Activated CD8-positive, alpha-beta T cell treated with anti-CD3 and anti-CD28 coated beads for 36 hours (primary cell): ENCODE measurements at places on chromosomes 7 and 10.
A peak's percentile ranks its signal among the peaks of the same experiment; 100 is the strongest.

- no peak for DNase-seq
These were observed 120.9 kb downstream of the TMEM168 start for GRCh38 chr7:112669306-112669705.

GRCh38 chr10:11270135-11270857 is 252.6 kb downstream of the CELF2 start:
- peak; percentile 85 for DNase-seq

DNA sequence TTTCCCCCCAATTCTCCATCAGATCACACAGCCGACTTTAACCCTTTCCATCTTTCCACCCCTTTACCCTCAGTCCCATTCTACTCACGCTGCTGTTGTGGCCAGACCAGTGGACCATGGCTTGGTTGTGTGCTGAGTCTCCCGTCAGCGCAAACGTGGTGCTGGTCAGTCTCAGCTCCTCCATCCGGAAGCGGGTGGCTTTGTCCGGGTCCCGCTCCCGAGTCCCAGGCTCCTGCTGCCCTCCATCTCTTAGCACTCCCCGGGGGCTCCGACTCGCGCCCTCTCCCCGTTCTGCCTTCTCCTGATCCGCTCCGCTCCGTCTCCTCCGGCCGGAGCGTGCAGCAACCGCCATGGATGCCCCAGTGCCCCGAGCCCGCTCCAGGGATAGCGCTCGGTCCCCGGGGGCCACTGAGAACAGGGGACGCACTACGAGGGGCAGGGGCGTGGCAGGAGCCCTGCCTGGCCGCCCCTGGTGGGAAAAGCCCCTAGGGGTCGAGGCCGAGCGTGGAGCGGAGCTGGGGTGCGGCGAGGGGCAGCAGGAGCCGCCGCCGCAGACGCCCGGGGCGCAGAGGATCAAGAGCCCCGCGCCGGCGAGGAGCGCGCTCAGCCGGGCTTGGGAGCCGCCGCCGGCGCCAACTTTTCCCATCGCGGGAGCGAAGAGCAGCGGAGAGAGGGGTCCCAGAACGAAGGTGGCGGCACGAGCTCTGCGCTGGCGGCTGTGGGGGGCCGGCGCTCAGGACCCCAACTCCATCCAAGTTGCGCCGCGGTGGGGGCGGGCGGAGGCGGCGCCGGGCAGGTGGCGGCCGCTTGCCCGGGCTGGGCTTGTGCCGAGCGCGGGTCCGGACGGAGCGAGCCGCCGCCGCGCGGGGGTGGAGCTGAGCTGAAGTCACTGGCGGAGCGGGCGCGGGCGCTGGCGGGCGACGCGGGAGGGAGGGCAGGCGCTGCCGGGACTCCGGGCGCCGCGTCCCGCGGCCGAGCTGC is at the start of gene SORCS1:
Gene SORCS1 (minus strand): TSS at position 826 of the 981 bp plus-strand sequence.
- no peak for DNase-seq

GRCh38 chr7:25391295-25391861 is 163.1 kb upstream of the NPVF start:
- no peak for DNase-seq

GRCh38 chr10:88411772-88412349 is 171.3 kb downstream of the RNLS start:
- DNase-seq, result peak; percentile 12

DNA sequence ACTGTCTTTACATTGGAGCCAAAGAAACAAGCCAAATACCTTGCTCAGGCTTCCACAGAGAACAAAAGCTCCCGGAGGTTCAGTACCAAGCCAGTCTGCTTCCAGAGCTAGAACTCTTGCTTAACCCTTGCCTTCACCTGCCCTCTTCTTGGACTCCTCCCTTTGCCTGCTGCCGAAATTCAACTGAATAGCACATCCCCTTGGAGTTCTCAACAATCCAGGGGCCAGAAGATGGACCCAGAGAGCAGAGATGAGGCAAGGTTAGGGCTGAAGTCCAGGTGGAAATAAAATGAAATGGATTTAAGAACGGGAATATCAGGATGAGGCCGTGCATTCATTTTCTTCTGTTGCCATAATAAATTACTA is 876 bp upstream of the PIK3AP1 start:
- no peak for DNase-seq

DNA sequence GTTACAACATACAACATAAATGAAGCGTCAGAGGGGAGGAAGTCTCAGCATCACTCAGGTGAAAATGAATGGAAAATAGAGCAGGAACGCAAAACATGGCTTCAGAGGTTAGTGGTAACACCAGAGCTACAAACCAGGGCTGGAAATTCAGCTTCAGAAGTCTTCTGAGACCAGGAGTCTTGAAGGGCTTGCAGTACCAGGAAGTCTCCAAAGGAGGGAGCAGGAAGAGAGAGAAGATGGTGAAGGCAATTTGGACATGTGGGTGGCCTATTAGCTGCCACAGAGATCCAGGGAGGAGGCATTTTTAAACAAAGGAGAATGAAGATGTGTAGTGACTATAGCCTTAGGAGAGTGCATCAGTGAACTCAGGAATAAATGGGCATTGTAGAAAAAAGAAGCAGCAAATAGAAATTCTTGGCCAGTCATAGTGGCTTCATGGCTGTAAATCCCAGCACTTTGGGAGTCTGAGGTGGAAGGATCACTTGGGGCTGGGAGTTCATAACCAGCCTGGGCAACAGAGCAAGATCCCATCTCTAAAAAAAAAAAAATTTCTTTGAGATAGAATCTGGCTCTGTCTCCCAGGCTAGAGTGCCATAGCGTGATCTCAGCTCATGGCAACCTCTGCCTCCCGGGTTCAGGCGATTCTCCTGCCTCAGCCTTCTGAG is 9.3 kb upstream of the TET1 start:
- peak; percentile 68 for DNase-seq

DNA sequence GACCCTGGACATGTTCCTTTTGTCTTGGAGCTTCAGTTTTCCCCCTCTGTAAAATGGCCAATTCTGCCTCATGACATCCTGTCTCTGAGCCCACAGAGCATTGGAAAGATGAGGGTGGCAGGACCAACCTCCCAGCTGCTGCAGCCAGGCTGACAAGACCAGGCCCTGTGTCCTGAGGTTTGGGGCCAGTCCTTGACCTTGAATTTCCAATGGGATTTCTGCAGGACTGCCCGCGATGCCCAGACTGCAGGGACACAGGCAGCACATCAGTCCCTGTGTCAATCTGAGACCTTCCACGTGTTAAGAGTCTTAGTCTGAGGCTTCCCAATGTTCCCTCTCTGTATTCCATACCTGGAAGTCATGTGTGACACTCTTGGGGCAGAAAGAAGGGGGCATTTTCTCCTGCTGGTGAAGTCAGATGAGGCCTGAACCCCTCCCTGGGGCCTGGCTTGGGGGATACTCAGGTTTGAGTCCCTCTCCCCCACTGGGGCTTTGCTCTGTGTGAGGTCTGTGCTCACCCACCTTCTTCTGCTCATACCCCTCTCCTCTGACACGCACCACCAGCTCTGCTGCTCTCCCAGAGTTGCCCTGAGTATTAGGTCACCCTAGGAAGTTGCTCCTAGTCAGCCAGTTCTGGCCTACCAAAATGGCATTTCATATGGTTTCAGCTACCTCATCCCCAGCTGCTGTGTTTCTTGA is 79.2 kb downstream of the ADCY1 start:
- DNase-seq, result no peak

DNA sequence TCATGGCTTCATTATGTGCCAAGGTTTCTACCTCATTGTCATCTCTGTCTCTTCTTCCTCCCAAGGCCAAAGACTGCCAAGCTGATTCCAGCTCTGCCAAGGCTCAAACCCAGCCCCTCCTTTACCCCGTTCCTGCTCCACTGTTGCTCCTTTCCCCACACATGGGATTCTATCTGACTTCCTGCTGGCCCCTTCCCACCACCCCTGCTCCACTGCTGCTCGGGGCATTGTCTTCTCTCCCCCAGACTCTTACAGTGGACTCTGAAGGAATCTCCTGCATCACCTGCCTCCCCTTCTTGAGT is 86.3 kb downstream of the COBL start:
- no peak for DNase-seq

- DNase-seq, result peak; percentile 2
These were observed 40.8 kb upstream of the CTBP2 start for GRCh38 chr10:125201108-125201524.

GRCh38 chr10:74300666-74301065 is 149.6 kb downstream of the ADK start:
- no peak for DNase-seq

- DNase-seq, result no peak
These were observed 46.0 kb downstream of the ABCA13 start for GRCh38 chr7:48217266-48217665.

DNA sequence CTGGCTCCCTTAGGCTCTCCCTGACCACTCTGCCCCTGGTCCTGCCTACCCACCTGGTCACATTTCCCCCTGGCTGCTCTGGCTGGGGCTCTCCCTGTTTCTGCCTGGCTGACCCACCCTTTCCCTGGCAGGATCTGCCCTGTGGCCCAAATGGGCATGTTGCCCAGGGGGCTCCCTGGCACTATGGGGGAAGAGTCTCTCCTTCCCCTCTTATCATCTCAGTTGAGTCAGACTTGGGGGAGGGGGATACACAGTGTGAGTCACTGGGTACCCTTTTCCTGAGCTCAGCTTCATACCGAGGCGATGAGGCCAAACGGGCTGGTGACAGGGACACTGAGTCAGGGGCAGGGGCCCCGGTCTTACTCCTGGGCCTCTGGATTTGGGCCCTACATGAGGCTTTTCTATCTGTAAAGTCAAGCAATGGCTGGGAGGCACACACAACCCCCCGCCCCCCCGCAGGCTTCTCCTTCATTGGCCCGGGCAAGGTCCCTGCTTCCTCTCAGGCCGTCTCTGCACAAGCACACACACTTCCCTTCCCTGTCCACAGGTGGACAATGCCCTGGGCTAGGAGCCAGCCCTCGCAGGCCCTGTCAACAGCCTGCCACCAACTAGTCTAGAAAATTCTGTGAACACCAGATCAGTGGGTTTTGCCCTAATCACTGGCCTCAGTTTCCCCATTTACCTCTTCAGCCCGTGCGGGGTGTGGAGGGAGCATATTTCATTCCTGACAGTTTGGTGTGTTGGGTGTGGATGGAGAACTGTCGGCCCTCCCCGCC is 627 bp upstream of the FLNC start:
- peak; percentile 16 for DNase-seq

- DNase-seq, result no peak
These were observed 6.4 kb upstream of the MKRN1 start for GRCh38 chr7:140485500-140486265.

DNA sequence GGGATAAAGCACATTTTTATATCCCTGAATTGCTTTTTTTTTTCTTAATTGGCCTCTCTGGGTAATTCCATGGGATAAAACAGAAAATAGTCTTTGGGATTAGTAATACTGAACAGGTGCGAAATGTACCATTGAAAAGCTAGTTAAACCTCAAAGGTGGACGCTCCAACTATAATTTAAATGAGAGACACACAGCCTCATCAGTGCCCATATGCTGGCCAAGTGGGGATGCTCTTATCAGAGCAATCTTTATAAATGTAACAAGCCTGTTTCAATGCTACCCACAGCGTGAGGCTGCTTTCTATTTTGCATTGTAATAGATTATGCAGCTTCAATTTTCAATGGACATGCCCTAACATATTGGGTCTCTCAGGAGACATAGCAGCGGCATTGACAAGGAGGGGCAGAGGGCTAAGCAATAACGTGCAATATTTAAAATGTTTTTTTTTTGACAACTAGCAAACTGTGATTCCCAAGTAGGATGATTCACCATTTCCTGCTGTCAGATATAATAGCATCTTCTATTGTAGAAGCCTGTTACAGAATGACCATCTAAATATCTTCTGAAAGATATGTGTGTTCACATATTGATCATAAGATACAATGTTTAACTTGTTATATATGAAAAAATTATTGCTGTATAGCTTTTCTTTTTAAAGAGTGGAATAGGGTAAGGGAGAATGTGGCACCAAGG is 91.3 kb upstream of the BET1 start:
- no peak for DNase-seq

- no peak for DNase-seq
These were observed 215.3 kb upstream of the ZNF32 start for GRCh38 chr10:43863859-43864591.

DNA sequence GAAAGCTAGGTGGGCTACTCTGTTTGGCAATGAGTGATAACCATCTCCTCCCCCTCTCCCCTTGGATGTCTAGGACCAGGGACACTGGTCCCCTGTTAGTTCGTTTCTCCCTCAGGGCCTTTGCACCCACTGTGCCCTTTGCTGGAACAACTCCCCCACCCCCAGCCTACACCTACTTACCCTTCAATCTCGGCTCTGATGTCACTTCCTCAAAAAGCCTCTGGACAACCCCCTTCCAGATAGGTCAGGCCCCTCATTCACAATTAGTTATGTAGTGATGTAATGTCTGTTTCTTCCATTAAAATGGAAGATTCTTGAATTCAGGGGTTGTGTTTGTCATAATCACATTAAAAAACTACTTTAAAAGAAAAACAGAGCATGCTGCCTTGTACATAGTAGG is 152.9 kb downstream of the SNX10 start:
- DNase-seq, result no peak

- DNase-seq, result peak; percentile 16
These were observed 459 bp downstream of the CYCS start for GRCh38 chr7:25124465-25125136.

GRCh38 chr10:126227762-126228134 is 160.5 kb downstream of the ADAM12 start:
- DNase-seq, result no peak

DNA sequence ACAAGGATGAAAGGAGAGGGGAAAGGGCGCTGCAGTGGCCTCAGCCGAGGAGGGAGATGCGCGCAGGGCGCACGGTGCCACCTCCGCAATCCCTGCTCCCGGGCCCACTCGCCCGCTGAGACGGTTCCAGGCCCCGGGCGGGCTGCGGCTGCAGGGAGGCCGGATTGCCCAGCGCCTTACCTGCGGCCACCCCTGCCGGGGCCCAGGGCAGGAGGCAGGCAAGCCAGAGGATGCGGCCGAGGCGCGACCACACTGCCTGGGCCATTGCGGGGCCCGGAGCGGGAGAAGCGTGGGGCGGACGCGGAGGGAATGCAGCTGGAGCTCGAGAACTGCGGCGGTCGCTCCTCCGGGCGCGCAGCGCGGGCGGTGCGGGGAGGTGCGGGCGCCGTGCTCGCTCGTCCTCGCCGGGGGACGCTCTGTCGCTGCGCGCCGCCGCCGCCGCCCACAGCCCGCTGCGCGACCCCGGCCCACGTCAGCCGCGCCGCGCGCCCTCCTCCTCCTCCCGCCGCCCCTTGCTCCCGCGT is at the start of gene TMEM130:
Gene TMEM130 (minus strand): TSS at position 418 of the 524 bp plus-strand sequence. CDS start 153 bp downstream, at position 265.
- no peak for DNase-seq

DNA sequence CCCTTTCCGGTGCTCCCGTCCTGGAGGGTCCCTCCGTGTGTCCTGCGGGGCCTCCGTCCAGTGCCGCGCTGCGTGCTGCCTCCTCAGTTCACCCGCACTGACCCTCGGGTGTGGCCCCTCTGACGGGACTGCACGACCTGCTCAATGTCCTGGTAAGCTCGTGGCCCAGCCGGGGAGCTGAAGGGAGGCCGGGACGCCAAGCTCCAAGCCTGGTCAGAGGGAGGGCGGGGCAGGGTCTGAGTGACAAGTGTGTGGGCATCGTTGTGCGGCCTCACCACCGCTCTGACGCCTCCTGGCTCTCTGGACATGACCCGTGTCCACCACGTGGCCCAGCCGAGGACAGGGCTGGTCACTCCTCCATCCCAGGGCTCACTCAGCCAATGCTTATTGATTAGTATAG is 25.9 kb downstream of the FAM20C start:
- no peak for DNase-seq
